T-helper 2 cell treated with Interferon-gamma antibody and Interleukin-4, amounts not matched to agents 100 ng/mL and 5 ng/mL, for 36 hours (primary cell): ENCODE measurements at places on chromosomes 6 and 20. TPM values are rescaled to one million over a fixed set of nuclear protein-coding genes. Genes with fewer than 3 reads are reported as not detected.

The ENPP3 gene
- total RNA-seq: 1.9 and 2.7 TPM in 2 replicates

The PRR18 gene
- total RNA-seq: not detected in 2 replicates

The ARFGEF3 gene
- total RNA-seq: 0.09 and 0.11 TPM in 2 replicates

The HLA-DPA1 gene
- 119 and 125 TPM in 2 replicates for total RNA-seq

The HLA-DPB1 gene
- total RNA-seq: 49.5 and 51.7 TPM in 2 replicates

The OVOL2 gene
- total RNA-seq: not detected in 2 replicates
